ENCODE measurements at places on chromosomes 1 and 21.

DNA sequence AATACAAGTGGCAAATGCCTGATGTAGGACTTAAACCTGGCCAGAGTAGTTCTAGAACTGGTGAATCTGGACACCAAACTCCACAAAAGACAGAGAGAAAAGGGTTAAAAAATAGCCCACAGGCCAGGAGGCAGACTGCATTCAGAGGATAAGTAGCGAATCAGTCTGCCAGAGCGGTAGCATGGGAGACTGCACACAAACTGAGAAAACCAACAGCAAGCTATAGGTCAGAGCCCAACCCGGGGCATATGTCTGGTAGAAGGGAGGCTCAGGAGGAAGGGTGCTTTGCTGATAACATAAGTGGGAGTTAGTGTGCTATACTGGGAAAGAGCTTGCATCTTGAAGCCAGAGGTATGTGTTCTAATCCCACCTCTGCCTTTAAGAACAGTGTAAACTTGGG lies 4.0 kb downstream of the LRRC53 start:
- no peak for DNase-seq

DNA sequence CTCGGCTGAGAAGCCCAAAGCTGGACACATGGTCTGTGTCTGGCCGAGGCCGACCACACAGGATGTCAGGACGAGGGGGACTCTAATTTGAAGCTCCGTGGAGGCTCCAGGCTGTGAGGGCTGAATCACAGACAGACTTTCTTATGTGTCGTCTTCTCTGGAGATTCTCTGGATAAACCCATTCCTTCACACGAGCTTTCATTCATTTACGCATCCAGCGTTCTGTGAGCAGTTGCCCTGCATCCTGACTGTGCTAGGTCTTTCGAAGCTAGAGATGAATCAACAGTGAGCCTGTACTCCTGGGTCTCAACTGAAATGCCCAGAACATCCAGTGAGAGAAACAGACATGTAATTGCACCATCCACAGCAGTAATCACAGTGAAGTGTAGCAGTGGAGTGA lies 49.6 kb downstream of the ECE1 start:
- no peak for DNase-seq

GRCh38 chr1:152118915-152119314 lies 3.7 kb upstream of the TCHH start:
- no peak for DNase-seq

- DNase-seq, result no peak
Observed at GRCh38 chr1:119348941-119349340, 19.6 kb upstream of the HAO2 start.

DNA sequence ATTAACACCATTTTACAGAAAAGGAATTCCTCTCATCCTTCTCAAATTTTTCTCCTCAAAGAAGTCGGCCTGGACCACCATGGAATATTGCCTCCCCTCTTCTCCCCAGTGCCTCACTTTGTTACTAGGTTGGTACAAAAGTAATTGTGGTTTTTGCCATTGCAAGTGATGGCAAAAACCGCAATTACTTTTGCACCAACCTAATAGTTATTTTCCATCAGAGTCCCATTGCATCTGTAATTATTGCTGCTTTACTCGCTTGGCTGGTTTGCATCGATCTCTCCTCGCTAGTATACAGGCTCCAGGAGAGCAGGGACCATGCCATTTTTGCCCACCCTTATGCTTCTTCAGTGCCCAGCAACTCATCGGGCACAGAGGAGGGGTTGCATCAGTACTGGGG lies 963 bp upstream of the C1orf94 start:
- DNase-seq, result no peak

DNA sequence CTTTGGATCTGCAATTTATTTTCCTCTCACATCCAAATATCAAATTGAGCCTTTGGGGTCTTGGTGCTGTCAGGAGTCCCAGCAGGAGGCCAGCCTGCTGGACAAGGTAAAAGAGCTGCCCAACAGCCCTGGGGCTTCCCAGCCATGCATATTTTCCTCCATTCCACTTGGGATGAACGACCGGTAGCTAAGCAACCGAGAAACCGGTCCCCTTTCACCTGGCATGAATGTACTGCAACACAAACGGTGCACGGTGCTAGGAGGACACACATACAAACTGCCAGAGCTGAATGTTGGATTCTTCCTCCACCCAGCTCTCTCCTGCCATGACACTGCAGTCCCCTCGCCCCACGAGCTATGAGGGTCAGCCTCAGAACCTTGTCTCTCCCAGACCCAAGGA lies 42.7 kb downstream of the BCAR3 start:
- DNase-seq, result no peak

- DNase-seq, result no peak
Observed at GRCh38 chr1:208499601-208500000, 255.4 kb upstream of the PLXNA2 start.

DNA sequence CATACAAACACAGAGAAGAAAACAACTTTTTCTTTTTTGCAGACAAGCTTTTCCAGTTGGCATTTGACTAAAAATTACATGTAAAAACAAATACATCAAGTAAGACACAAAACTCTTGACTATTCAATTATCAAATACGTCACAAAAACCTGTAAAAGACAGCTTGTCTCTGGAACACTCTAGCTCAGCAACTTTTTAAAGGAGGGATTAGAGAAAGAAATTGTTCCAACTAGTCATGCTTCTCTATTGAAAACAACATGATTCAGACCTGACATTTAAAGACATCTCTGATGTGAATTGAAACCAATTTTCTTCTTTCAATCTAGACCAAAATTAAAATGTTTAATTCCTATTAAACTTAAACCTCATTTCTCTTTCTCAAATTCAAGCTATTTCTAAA lies 30.3 kb downstream of the SMYD3 start:
- DNase-seq, result no peak

- no peak for DNase-seq
Observed at GRCh38 chr1:11967028-11967547, 13.2 kb upstream of the MFN2 start.

DNA sequence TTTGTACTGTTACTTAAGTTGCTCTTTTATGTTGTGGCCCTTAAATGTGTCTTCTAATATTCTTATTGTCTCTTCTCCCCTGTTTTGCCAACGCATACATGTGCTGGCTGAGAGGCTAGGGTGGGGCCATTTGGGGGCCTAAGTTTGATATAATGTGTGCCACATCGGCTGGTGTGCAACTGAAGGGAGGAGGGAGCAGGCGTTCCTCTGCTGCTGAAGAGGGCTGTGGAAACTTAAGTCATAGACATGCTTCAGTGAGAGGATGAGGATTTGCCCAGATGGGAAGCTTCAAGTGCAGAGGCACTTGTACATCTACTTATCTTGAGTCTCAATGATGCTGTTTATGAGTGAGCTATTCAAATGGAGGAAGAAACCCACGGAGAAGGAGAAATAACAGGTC lies 630.6 kb downstream of the LMO4 start:
- DNase-seq, result no peak

DNA sequence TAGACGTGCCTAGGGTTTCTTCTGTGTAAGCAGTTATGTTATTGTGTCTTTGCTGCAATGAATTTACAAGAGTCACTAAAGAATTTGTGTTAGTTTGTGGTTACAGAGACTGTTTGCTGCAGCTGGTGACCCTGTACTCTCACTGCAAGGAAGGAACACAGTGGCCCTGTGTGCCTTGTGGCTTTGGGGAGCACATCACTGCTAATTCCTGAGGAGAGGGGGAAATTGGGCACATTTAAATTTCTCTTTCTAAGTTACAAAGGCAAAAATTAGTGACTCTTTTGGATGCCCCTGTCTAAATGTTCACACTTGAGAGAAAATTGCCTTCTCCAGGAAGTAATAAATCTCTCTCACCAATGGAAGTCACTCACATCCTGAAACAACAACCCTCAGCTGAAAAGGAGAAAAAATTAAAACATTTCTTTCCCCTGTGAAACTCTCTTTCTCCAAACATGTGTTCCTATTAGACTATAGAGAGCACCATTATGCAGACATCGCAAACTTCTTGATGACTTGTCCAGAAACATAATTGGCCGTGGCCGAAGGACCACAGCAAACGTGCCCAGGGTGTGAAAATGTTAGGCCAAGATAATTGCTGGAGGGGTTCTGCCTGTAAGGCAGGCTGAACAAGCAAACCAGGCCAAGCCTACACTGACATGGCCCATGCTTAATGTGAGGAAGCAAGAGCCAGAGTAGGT lies 32.3 kb upstream of the SPAG17 start:
- no peak for DNase-seq

DNA sequence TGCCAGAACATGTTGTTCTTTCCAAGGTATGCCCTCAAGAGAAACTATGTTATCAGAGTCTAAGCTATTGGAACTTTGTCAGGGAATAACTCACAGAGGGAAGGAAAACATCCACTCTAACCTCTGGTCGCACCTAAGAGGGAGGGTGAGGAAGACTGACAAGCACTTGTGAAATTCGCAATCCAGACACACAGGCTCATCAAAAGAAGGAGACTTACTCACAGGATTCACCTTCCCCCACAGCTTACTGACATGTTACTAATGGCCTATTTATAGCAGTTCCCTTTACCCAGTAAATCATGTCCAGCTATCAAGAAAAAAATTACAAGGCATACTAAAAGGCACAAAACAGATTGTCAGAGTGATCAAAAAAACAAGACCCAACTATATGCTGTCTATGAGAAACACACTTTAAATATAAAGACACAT lies 36.9 kb downstream of the WDR64 start:
- DNase-seq, result no peak

- DNase-seq, result no peak
Observed at GRCh38 chr1:203406446-203407045, 55.6 kb upstream of the FMOD start.

GRCh38 chr1:68473060-68473459 lies 23.3 kb upstream of the RPE65 start:
- DNase-seq, result no peak

- no peak for DNase-seq
Observed at GRCh38 chr1:192402571-192402970, 85.8 kb downstream of the RGS21 start.

DNA sequence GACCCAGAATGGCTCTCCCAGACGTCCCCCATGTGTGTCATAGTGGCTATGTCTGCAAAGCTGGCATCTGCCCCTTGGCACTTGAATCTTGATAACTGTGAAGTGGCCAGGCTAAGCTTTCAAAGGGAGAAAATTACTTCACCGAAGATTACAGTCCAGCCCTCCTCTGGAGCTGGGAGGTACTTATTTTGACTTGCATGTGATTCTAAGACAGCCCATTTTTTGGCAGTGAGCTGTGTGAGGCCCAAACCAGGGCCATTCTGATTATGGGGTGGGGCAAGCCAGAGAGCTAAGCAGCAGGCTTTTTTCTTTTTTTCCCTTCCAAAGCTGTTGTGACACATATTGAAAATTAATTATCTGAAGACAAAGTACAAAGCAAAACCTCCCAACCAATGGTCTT lies 42.1 kb upstream of the C8B start:
- DNase-seq, result no peak

- no peak for DNase-seq
Observed at GRCh38 chr1:196584696-196585095, 23.5 kb downstream of the KCNT2 start.

GRCh38 chr1:33008051-33008914 lies 28.4 kb downstream of the AK2 start:
- no peak for DNase-seq

DNA sequence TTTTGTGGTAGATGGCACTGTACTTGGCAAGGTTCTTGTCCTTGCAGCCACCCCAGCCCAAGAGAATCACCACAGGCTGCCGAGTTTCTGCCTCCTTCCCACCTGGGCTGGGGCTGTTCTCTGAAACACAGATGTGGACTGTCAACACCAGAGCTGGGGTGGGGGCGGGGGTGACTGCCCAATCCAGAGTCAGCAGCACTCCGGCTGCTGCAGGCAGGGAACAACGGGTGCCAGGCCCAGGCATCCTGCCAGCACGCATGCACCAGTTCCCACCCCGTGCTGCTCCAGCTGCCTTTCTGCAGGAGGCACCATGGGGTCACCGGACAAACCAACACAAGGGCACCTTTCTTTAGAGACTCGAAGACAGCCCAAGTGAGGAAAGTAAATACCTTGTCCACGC lies 14.1 kb downstream of the TMEM53 start:
- DNase-seq, result no peak

DNA sequence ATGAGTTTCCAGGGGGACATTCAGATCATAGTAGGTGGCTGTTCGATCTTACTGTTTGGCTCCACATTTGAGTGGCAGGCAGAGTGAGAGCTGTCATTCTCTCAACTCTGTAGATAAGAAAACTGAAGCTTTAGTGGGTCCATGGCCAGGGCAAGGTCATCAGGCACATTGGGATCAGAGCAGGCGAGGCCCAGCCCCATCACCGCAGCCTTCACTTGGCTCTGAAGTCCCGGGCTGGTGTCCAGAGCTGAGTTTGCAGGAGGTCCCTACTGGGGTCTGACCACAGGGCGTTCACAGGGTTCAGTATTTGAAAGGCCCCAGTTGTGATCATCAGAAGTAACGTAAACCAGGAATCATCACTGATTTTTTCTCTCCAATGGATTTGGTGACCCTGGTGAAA lies 76.7 kb downstream of the OBSCN start:
- no peak for DNase-seq

DNA sequence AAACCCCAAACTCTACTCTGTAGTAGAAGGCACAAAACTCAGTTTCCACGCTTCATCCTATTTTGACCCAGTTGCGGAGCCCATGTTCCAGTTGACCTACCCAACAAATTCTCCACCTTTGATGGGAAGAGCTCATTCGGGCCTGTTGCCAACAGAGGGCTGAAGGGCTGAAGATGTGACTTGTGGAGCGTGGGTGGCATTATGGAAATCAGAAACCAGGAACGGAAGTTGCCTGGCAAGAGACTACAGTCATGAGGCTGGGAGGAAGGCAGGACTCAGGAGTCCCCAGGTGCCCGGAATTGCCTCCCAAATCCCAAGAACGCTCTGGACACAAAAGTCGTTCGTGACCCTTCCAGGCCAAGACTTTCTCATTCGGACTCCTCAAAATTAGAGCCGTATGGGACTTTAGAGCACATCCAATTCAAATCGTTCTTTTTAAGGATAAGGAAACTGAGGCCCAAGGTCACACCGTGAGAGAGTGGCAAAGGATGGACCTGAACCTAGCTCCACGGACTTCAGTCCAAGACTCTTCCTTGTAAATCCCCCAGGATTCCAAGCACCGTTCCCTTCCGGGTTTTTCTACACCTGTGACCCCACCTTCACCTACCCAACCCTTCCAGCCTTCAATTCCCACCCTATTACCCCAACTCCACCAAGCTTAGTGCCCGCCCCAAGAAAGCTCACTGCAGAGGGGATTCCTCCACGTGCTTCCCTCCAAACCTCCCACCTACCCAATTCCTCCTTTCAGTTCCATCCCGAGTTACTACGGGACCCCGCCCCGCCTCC lies 739 bp downstream of the SMG5 start:
- DNase-seq, result no peak

DNA sequence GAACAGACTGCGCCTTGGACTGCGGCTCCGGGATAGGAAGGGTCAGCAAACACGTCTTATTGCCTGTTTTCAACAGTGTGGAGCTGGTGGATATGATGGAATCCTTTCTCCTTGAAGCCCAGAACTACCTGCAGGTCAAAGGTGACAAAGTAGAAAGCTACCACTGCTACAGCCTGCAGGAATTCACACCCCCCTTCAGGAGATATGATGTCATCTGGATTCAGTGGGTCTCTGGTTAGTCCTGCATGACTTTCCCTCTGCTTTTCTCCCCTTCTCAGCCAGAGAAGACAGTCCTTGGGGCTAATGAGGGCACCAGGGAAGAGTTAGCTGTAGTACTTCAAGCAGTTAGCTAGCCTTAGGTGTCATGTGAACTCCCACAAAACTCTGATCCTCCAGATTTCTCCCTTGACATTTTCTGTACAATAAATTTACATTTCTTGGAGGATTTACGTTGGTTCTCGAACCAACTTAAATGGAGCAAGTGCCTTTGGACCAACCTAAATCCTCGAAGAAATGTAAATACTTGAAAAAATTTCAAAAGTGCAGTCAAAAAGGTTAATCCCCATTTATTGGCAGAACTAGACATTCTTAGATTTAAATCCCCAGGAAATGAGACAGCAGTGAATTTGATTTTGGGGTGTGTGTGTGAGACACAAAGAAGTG lies 20.9 kb downstream of the NTMT2 start:
- no peak for DNase-seq

Measured in activated naive CD4-positive, alpha-beta T cell (primary cell).